ENCODE measurements at places on chromosomes 11 and 22.

DNA sequence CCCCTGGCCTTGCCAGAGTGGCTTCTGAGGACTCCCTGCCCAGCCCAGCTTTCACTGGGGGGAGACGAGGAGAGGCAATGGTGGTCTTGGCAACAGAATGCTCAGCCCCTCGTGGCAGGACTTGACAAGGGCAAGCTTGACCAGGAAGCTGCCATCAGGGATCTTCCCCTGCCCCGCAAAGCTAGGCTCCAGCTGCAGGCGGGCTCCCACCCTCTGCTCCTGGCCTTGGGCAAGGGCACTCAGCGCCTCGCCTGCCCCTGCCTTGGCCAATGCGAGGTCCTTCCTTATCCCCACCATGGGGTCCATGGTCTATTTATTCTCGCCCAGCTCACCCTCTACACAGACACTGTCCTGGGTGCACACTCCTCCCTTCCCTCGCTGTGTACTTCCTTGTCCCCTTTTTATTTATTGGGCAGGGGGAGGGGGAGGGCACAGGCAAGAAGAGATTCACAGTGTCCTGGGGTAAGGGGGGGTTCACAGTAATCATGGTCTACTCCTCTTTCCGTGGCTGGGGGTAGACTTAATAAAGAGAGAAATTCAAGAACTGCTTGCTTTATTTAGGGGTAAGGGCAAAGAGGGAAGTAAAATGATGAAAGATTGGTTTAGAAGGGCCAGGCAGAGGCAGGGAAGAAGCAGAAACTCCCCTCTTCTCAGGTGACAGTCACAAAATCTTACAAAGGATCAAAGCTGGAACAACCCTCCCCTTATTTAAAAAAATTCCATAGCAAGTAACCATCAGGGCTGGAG, 1.6 kb downstream of the GPHA2 start:
- no peak for DNase-seq

GRCh38 chr11:59810189-59810910, at the start of gene MRPL16:
Gene MRPL16, minus strand, starts transcription at chr11:59810778. Its CDS starts 120 bp downstream, at chr11:59810658.
- DNase-seq = peak; percentile 94

DNA sequence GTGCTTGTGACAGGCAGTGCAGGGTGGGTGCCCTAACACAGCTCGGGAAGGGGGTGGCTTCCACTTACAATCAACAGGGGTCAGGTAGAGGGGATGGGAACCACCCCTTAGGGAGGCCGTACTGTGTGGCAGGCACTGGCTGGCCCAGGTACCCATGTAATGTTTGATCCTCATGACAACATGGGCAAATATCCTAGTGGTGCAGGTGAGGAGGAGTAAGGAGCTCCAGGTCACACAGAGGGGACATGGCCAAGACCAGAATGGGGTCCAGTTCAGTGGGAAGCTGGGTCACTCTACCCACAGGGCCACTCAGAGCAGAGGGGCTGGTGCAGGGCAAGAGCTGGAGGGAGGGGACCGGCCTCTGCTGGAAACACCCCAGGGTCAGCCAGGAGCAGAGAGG, 3.1 kb downstream of the APOL4 start:
- DNase-seq = no peak

DNA sequence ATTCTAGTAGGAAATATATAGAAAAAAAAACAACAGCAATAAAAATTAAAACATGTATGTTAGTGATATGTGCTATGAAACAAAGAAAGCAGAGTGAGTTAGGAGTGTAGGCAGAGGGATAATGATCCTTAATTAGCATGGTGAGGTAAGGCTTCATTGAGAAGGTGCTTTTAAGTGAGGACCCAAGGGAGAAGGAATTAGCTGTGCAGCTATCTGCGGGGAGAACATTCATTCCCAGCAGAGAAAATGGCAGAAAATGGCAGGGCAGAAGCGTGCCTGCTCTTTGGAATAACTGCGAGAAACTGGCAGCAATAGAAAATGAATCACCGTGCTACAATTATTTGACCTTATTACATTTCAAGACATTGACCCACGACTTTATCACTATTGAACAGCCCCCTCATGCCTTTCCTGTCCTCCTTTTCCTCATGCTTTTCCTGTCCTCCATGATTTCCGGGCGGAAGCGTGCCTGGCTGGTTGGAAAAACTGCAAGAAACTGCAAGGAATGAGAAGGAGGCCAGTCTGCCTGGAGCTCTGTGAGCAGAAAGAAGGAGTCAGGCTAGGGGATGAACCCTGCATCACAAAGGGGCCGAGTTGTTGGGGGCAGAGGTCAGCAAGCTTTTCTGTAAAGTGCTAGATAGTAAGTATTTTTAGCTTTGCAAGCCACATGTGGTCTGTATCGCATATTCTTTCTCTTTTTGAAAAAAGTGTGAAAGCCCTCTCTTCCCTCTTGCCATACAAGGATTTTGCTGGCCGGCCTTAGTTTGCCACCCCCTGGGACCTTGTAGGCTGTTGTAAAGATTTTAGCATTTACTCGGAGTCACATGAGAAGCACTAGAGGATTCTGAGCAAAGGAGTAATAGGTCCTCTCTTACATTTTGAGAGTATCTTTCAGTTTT, 37.1 kb upstream of the SWAP70 start:
- DNase-seq = no peak

DNA sequence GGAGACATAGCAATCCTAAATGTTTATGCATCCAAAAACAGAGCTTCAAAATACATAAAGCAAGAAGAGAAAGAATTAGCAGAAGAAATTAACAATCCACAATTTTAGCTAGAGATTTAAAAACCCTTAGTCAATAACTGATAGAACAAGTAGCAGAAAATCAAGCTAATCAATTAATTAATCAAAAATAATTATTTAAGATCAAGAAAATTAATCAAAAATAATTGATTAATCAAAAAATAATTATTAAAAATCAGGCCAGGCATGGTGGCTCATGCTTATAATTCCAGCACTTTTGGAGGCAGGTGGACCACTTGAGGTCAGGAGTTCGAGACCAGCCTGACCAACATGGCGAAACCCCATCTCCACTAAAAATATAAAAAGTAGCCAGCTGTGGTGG, 29.2 kb downstream of the C11orf24 start:
- DNase-seq = no peak

DNA sequence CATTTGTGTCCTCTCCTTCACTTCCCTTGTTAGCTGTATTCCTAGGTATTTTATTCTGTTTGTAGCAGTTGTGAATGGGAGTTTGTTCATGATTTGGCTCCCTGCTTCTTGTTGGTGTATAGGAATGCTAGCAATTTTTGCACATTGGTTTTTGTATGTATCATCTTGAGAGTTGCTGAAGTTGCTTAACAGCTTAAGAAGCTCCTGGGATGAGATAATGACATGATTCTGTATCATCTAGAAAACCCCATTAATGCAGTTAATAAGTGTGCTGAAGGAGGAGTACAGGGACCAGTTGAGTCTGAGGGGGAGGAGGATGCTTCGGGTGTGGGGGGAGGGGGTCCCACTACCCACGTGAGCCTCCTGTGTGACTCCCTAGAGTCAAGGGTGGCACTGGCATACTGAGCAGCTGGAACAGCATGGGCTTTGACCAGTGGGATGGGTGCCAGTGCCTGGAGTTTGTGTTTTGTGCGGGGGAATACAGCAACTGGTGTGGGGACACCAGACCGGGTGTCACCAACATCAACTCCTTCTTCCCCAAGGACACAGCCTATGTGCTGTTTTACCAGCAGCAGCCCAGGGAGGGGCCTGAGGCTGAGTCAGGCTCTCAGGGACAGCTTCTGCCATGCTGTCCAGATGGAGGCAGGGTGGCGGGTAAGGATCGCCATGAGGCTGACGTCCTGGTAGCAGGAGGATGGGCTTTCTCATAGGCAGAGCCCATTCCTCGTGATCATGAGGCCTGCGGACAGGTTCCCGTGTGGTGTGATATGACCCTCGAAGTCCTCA, 24.1 kb downstream of the USP35 start:
- no peak for DNase-seq
